ENCODE measurements at places on chromosomes 5 and 9.

GRCh38 chr5:3020426-3020825 is 268.9 kb upstream of the IRX2 start:
- DNase-seq: no peak

DNA sequence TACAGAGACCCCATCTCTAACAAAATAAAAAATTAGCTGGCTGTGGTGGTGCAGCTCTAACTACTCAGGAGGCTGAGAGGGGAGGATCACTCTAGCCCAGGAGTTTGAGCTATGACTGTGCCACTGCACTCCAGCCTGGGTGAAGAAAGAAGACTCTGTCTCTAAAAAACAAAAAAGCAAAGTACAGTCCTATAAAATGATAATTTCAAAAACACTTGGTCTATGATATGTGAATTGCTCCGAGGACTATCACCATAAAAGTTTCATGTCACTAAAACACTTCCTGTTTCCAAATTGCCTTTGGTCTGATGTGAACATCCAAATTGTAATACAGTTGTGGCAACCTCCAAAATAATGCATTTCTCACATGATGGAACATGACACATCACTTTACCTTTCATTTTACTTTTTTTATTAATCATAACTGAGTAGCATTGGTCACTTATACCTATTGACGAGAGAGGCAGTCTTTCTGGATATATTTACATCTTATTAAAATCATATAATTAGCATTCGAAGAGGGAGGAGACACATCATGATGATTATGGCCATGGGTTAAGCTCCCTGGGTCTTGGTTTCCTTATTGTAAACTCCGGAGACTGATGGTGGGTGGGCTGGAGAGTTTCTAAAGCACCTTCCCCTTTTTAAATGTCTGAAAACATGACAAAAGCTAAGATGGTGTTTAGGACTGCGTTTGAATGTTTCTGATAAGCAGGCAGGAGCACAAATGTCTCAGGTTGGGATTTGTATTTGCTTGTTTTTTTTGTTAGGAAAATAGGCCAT is 25.8 kb upstream of the CD180 start:
- DNase-seq: no peak

- no peak for DNase-seq
Measured at GRCh38 chr5:173638126-173639040, 21.9 kb upstream of the BOD1 start.

GRCh38 chr9:121772600-121773285 is 121.3 kb downstream of the DAB2IP start:
- no peak for DNase-seq

GRCh38 chr9:134868751-134869553 is 11.7 kb upstream of the FCN2 start:
- no peak for DNase-seq

DNA sequence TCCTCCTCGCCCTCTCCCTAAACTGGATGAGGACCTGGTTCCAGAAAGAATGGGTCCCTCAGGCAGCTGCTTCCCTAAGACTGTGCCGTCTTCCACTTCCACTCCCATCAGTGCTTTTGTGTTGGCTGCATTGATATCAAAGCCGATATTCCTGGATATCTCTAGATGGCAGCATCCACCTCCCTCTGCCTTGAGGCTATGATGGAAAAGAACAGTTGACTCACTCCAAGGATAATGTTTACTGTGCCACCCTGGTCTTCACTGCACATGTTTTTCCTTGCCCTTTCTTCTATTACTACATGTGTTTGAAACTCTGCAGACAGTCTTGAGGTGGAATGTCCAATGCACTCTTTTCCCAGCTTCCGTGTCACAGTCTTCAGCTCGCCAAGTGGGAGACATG is 211.6 kb downstream of the MAST4 start:
- no peak for DNase-seq

- peak; percentile 33 for DNase-seq
Measured at GRCh38 chr9:91775011-91775707, 174.9 kb downstream of the ROR2 start.

- no peak for DNase-seq
Measured at GRCh38 chr9:93955981-93956784, 1.0 kb upstream of the BARX1 start.

GRCh38 chr5:147403651-147404640 is 105.9 kb downstream of the DPYSL3 start:
- DNase-seq: no peak

DNA sequence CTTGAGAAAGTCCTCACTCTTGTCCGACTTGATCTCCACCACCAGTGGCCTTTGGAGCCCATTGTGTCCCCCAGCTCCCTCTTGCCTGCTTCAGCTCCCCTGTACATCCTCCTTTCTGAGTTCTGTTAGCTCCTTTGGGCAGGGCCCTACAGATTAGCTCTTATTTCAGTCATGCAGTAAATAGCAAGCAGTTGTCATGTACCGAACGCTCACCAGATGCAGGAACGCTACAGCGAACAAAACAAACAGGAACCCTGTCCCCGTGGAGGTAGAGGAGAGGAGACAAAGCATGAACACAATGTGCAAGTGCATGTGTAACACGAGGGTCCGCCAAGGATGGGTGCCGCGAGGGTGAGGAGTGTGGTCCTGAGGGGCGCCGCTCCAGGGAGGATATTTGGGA is 111.3 kb downstream of the PDZD2 start:
- DNase-seq: no peak

GRCh38 chr5:510521-510920 is 13.7 kb downstream of the SLC9A3 start:
- no peak for DNase-seq

- no peak for DNase-seq
Measured at GRCh38 chr9:134738869-134739659, 97.5 kb downstream of the COL5A1 start.

Data from stimulated activated CD8-positive, alpha-beta memory T cell treated with anti-CD3 and anti-CD28 coated beads, Interleukin-7, amount 100 ng/mL, for 4 hours (primary cell).